ENCODE measurements at places on chromosomes 4 and X. TPM values are rescaled to one million over a fixed set of nuclear protein-coding genes. Genes with fewer than 3 reads are reported as not detected.

Gene CPE
- total RNA-seq: 1.4 TPM

GRCh38 chr4:1385373-1386340, 20.6 kb downstream of the NKX1-1 start:
- DNase-seq: no peak

- no peak for DNase-seq
Measured at GRCh38 chr4:61277785-61278760, 77.9 kb downstream of the ADGRL3 start.

DNA sequence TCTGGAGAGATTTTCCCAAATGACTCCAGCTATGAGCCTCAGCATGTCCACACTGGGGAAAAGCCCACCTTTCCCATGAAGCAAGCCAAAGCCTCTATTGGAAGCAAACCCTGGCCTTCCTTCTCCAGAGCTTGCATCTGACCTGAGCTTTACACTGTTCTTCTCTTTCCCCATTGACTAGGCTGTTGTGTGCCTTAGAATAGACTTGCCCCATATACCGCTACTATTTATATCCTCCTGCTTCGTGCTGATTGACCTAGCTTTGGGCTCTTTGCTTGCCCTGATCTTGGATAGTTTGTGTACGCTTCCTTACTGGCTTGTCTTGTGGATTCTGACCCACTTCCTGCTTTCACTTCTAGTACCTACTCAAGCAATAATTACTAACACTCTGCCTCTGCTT, 30.9 kb downstream of the FAM9B start:
- no peak for DNase-seq

DNA sequence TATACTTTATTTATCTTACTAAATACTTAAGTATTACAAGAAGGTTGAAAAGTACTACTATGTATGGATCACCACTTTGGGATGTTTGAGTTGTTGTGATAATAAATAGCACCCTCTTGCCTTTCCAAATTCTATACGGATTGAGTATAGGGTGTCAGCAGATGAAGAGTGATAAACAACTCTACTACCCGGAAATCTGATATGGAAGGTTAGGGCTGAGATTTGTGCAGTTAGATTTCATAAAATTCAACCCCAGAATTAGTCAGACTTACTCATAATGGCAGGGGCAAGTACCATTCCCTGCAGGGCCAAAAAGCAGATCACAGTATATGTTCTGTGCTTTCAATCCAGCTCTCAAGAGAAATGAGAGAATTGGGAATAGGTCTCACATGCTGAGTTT, 1008.9 kb upstream of the PCDH7 start:
- no peak for DNase-seq
